Activated T-cell treated with anti-CD3 and anti-CD28 coated beads, Interleukin-2, amount 50 U/mL, for 72 hours (primary cell): ENCODE measurements at places on chromosomes 5 and 9.

DNA sequence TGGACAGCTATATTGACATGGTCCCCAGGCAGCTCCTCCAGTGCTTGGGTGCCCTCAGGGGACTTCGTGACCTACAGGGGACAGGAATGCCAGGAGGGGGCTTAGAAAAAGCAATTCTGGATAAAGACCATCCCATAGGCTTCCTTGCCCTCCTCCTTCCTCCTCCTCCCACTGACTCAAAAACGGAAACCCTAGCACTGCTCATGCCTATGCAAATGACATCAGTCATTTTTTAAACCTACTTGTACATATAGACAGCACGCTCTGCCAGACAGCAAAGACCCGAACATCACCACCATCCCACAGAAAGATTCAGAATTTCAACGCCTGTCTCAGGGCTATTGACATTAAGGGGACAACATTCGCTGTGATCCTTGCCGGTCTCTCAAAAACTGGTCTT lies 11.0 kb downstream of the IGFBPL1 start:
- no peak for DNase-seq

- peak; percentile 48 for DNase-seq
Observed at GRCh38 chr5:80125962-80126480, 90.9 kb downstream of the THBS4 start.

DNA sequence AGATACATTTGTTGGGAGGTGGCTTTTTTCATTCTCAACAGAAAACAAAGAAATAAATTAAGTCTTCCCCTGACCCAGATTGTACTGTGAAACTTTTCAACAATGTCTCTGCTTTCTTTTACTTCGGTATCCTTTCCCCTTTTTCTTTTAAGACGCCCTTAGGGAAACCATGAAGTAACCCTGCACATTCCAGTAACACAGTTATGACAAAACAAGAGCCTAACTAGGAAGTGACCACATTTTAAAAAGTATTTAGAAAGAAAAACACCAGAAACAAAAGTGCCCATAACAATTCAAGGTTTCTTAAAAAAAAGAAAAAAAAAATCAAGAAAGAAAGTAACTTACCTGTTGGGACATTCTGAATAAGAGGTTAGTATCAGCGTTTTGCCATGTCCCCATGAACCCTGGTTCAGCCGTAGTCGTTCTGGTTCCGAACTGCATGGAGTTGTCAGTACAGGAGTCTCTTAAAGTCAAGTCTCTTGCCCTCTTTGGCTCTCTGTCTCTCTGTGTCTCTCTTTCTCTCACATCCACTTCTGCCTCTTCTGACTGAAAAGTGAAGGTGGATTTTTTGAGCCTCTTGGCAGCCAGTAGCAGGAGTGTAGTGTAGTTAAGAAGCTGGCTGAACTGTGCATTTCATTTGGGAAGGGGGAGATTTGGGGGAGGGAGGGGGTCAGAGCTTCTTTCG lies 142.9 kb downstream of the BNC2 start:
- no peak for DNase-seq

GRCh38 chr9:14327036-14327435 lies 13.1 kb upstream of the NFIB start:
- no peak for DNase-seq

DNA sequence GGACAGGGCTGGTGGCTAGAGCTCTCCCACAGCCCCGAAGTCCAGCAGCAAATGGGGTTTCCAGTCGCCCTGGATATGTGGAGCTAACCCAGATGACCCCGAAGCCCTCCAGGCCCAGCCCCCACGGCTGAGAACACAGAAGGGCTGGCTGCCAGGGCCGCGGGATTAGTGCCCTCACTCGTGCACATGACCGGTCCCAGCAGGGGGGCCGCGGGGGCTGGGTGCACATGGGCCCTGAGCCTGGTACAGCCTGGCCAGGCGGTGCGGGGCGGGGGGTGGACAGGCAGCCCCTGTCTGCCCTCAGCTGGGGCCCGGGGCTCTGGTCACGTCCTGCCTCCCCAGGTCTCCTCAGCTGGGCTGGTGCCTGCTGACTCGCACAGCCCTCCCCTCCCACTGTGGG lies 5.9 kb downstream of the SSNA1 start:
- no peak for DNase-seq
